ENCODE measurements at places on chromosomes 11 and 22.

DNA sequence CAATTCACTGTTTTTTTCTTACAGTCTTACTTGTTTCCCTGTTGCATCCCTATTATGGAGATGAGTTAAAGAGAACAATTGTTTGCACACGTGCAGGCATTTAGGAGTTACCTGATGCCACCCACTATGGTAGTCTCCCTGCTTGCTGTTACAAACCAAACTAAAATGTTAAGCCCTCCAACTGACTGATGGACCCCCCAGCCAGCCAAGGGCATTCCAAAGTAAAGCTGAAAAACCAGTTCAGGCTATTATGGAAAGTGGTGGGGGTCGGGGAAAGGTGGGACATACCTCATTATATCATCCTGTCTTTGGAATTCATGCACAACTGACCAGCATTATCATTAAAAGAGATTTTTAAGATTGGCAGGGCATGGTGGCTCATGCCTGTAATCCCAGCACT is 47.0 kb upstream of the GNAZ start:
- no peak for DNase-seq

GRCh38 chr11:20363500-20364340 is at the start of gene HTATIP2:
HTATIP2 (plus strand) TSS chr11:20363714; CDS start chr11:20364238, 524 bp downstream.
- peak; percentile 81 for DNase-seq

DNA sequence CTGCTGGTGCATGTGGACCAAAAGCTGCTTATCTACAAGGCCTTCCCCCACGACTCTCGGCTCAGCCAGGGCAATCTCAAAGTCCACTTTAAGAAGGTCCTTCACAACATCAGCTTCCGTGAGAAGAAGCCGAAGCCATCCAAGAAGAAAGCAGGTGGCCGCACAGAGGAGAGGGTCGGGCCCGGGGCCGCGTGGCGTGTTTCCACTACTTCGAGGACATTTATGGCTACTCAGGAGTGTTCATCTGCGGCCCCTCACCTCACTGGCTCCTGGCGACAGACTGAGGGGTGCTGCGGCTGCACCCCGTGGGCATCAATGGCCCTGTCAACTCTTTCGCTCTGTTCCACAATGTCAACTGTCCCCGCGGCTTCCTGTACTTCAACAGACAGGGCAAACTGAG is 16.2 kb upstream of the SLC5A4 start:
- no peak for DNase-seq

DNA sequence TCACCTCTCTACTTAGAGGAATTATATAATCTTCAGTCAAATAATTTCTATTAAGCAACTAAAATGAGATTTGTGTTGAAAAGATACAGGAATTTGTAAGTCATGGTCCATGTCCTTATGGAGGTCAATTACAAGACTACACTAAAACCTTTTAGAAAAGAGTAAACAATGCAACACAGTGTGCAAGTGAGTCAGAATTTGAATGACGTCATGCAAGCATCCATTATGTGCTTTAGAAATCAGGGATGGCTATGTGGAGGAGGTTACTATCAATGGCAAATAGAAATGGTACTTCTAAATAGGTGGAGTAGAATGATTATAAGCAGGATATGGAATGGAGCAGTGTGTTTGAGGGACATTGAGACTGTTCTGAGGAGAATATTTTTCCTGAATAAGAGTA is 16.6 kb downstream of the OR10D3 start:
- no peak for DNase-seq

- DNase-seq, result peak; percentile 47
Measured at GRCh38 chr11:103682318-103683184, 353.9 kb upstream of the DDI1 start.

GRCh38 chr22:40477683-40478337 is 107.4 kb downstream of the SGSM3 start:
- no peak for DNase-seq

- no peak for DNase-seq
Measured at GRCh38 chr11:70834277-70834940, 418.0 kb downstream of the SHANK2 start.

- no peak for DNase-seq
Measured at GRCh38 chr11:79308429-79308828, 132.4 kb downstream of the TENM4 start.

DNA sequence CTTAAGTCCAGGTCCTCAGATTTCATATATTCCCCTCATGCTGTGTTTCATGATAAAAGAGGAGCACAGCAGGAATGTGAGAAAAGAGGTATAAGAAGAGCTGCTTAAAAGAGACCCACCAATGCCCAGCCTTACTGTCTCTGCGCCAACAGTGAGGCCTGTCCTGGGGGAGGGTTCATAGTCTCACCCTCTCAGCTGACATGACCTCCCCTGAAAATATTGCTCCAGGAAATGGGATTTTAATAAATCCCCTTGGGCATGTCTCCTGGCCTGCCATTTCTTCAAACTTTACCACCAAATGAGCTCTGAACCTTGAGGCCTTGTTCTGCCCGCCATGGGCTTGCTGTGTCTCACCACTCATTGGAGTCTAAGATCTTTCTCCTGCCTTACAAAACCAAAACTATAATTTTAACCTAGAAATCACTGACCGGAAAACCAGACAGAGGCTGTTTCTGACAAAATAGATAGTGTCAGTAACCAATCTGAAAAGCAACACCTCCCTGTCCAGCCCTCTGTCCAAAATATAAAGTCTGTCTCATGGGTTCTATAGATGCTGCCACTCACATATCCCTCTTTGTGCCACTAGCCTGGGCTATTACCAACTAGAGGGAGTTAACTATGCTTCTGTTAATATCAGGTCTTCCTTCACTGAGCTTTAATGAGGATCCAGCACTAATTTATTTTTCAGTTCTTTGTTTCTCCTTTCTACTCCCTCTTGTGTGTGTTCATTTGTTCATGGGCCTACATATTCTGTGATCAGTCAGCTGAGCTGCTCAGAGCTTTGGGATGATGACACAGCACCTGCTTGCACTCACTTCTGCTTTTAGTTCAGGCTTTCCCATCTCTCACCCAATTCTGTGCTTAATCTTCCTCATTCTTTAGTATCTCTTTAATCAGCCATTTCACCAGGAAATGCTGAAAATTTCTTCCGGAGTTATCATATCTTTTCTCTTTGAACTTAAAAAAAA is at the start of gene OR2AG2:
Gene OR2AG2 (minus strand): TSS at position 51 of the 968 bp plus-strand sequence. CDS start 3,019 bp downstream, outside the sequence.
- DNase-seq, result no peak

- no peak for DNase-seq
Measured at GRCh38 chr22:22711532-22711913, 67.1 kb downstream of the GGTLC2 start.

DNA sequence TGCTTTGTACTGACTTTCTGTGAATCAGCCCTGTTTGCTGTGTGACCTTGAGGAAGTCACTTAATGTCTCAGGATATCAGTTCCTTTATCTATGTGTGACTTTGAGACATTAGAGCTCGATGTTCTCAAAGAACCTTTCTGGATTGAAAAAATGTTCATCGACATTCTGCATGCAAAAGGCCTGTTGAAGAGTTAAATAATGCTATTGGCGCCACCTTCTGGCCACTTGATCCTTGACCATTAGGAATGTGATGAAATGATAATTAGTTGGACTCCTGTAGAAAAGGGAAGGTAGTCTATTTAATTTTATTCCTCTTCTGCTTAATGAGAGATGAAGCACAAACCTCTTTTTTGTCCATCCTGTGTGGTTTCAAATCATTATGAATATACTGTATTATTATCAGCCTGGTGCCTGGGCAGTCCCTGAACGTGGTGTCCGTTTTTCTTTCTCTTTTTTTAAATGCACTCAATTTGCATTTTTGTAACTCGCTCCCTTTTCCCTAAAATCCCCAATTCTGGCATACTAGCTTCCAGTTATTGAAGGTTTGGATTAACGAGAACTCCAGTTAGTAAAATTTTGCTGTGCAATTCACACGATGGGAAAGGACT is 20.7 kb downstream of the ELF5 start:
- DNase-seq, result peak; percentile 67

- DNase-seq, result no peak
Measured at GRCh38 chr11:35179466-35180135, 40.6 kb downstream of the CD44 start.

- no peak for DNase-seq
Measured at GRCh38 chr11:97107604-97108003, 717.8 kb downstream of the JRKL start.

DNA sequence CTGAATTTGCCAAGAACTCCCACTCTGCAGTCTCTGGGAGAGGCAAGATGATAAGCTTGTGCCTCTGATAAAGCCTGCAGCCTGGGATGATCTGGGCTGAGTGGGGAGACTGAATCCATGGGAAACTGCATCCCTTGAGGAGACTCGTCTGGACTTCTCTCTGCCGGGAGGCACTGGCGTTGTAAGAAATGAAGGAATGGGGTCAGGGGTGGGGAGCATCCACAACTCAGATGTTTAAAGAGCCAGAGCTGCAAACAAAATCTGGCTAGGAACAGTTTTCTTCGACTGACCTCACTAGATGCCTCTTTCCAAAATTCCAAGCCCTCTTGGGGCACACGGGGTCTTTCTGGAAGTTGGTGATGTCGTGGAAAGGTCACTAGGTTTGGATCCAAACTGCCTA is 64.4 kb downstream of the SPON1 start:
- DNase-seq, result no peak

- no peak for DNase-seq
Measured at GRCh38 chr22:44538518-44539315, 40.7 kb upstream of the RTL6 start.

GRCh38 chr11:39810358-39810757 is 1649.1 kb downstream of the LRRC4C start:
- no peak for DNase-seq

DNA sequence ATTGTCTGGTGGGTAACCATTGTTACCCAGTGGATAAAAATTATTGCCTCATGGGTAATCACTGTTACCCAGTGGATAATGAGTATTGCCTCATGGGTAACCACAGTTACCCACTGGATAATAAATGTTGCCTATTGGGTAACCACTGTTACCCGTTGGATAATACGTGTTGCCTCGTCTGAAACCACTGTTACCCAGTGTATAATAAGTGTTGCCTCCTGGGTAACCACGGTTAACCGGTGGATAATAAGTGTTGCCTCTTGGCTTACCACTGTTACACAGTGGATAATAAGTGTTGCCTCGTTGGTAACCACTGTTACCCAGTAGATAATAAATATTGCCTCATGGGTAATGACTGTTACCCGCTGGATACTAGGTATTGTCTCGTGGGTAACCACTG is 20.9 kb upstream of the NXPE4 start:
- no peak for DNase-seq

GRCh38 chr11:134445601-134446325 is 33.7 kb upstream of the B3GAT1 start:
- no peak for DNase-seq

DNA sequence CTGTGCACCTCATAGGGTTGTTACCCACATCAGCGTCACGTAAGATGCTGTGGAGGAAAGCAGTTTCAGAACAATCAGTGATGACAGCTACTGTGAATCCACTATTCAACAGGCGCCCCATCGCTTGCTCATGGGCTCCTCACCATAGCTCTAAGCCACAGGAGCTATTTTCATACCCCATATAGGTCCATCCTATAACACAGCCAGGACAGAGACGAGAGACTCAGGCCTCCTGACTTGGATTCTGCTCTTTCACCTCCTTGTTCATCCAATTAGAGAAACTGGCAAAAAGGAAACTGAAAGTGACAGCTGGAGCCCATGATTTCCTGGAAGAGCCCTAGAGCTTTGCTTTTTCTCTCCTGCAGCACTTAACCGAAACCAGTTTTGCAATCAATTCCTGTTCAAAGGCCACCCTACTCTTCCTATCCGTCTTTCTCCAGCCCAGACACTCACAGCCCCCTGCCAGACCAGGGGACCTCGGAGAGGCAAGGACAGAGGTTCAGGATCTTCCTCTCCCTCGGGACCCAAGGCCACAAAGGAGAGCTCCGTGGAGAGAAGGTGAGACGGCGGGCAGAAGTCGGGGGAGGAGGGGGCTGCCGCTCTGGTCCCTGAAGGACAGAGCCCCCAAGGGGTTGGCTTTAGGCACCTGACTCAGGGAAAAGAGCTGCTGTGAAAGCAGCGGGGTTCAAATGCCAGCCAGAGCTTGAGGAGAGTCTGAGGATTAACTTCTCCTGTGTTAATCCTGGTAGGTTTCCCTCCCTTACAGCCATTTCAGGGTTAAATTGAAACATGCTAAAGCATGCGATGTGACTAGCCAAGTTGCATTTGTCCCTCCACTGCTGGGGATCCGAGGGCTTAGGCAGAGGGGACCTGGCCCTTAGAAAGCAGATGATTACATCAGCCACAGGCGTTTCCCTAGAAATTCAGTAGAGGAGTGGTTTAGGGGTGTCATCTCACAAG is at the start of gene APOL6:
Gene APOL6 (plus strand): TSS at position 381 of the 960 bp plus-strand sequence. CDS start 7,980 bp downstream, outside the sequence.
- DNase-seq, result peak; percentile 74

DNA sequence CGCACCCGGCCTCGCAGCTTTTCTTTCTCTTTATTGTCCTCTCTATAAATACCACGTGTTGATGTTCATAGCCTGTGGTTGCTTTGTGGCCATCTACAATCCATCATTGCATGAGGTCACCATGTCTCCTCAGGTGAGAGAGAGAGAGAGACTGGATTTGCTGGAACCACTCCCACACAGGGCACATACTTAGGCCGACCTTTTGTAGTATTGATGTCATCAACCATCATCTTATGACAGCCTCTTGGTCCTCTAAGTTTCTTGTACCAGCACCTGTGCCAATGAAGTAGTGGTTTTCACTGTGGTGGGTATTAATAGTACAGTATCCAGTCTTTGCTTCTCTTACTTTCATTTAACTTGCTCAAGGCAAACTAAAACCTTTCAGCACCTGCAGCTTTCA is 22.8 kb upstream of the P2RY6 start:
- DNase-seq, result no peak

GRCh38 chr22:49608228-49608627 is 219.4 kb downstream of the BRD1 start:
- DNase-seq, result no peak

DNA sequence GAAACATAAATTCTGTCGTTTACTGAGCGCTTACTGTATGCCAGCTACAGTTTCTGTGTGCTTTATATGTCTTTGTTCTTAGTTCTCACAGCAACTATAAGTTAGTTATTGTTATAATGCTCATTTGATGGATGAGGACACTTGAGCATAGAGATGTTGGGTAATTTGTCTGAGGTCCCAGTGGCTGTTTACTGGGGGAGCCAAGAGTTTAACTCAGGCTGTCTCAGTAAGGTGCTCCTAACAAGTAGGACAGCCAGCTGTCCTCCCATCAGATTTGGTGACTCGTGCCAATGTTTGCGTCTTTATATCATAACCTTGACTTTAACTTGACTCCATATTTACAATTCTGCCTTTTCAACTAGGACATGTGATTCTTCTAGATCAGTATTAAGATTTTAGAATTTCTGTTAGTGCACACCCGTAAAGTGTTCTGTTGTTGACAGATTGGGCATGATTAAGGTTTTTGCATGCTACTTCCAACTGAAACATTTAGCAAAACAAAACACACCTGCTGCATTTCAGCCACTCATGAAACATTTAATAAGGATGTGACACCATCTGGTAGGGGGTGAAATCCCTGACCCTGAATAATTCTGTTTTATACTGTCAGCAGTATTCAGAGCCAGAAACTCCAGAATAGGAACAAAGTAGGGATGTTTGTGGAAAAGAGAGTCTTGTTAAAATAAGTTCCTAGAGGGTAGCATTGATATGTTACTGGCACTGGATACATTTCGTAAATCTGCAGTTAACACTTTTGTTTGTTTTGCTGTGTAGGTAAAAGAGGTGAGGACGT is 1.9 kb downstream of the REXO2 start:
- no peak for DNase-seq

- DNase-seq, result no peak
Measured at GRCh38 chr11:118226296-118226695, 1.5 kb upstream of the JAML start.

GRCh38 chr11:108220721-108221336 is 1.6 kb downstream of the NPAT start:
- no peak for DNase-seq
